ENCODE measurements at places on chromosomes 2 and 18.

- no peak for DNase-seq
These were observed 392.4 kb downstream of the TNS1 start for GRCh38 chr2:217610401-217610814.

DNA sequence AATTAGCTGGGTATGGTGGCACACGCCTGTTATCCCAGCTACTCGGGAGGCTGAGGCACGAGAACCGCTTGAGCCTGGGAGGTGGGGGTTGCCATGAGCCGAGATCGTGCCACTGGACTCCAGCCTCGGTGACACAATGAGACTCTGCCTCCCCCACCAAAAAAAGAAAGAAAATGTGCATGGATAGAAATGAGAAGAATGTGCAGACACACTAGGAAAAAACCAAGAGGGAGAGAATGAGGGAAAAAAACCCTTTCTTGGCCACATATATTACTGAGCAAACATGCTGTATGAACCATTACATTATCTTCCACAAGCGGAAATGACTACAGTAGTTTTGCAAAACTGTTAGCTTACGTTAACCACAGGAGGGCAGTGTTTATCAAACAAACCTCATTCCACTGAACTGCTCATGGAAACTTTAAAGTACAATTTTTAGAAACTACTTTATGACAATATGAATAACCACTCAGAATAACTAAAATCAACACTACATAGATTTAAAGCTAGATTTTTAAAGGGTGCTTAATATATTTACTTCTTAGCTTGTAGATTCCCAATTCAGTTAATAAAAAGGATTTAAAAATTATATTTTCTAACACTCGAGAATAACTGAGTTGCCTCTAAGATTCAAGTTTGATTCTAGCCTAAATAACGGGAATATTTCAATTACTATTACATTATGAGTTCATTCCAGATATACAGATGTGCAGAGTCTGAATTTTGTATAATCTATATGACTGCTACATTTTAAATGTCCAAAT lies 26.4 kb downstream of the ASXL2 start:
- DNase-seq = no peak

DNA sequence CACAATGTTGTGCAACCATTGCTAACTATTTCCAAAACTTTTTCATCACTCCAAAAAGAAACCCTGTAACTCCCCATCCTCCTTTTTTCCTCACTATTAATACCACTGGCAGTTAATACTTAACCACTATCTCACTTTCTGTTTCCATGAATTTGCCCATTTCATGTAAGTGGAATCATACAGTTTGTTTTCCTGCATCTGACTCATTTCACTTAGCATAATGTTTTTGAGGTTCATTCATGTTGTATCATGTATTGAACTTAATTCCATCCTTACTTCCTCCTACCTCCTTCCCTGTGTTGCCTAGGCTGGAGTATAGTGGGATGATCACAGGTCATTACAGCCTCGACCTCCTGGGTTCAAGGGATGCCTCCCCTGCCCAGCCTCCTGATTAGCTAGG lies 68.3 kb downstream of the FAM117B start:
- DNase-seq = no peak

GRCh38 chr2:224220586-224221255 lies 181.2 kb downstream of the FAM124B start:
- DNase-seq = no peak

- DNase-seq = no peak
These were observed 218.3 kb upstream of the SMAD7 start for GRCh38 chr18:49169037-49169521.

- DNase-seq = no peak
These were observed 21.6 kb downstream of the TRPM8 start for GRCh38 chr2:233938676-233939370.

DNA sequence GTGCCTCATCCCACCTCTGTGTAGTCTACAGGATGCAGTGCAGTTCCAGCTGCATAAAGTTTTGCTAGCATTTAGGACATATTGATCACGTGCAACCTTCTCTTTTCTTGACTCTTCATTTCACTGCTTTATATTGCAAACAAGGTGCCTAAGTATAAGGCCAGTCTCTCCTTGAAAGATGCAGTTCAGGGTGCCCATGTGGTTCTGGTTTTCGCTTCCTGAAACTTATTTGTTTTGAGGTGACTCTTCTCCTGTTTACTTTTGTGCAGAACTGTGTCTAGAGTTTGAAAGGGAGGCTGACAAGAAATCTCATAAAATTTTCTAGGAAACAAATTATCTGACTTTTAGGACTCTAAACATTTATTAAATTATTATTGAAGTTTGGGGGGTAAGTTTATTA lies 189.9 kb downstream of the UBE2E3 start:
- no peak for DNase-seq

- no peak for DNase-seq
These were observed 6.3 kb upstream of the NEU4 start for GRCh38 chr2:241802421-241803318.

DNA sequence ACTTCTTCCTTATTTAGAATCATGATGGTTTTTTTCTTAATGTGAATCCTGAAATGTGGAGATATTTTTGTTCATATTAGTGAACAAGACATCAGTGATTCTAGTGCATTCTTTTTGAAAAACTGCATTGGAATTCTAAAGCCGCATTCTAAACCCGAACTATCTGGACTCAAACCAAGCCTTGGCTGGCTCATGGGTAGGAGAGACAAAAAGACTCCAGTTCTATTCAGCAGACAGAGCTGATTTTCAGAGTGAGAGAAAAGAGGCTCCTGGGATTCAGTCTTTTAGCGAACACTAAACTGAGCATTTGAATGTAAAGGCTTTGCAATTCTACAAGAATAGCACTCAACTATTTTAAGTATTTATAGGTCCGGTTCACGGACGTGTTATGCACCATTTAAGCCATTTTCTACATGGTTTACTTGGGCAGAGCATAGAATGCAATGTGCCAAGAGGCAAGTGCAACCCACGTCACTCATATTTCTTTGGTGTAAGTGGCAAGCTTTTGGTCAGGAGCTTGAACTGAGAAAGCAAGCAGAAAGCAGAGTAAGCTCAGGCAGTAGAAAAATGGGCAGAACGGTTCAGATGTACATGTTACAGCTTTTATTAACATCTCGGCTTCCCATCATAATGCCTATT lies 227.3 kb upstream of the RAB12 start:
- DNase-seq = no peak

DNA sequence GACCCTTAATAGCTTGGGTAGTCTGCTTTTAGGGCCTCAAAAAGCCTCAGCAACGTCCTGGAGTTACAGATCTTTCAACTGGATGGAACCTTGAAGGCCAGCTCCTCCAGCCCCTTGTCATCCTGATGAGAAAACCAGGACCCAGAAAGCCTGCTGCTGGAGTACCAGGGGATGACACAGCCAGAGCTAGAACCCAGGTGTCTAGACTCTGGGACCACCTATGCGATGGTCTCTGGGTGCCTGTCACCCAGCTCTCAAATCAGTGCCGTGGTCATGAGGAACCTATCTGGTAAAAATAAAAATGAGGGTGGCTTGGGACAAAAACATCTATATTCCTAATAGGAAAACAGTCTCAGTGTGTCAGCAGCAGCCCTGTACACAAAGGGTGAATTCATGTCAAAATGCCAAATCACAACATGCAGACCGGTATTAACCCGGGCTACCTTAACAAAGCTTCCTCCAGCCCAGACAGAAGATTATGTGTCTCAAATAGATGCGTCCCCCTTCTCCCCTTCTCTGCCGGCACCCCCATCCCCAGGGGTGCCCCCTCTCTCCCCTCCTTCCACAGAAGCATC lies 28.5 kb downstream of the SMAD7 start:
- DNase-seq = no peak

DNA sequence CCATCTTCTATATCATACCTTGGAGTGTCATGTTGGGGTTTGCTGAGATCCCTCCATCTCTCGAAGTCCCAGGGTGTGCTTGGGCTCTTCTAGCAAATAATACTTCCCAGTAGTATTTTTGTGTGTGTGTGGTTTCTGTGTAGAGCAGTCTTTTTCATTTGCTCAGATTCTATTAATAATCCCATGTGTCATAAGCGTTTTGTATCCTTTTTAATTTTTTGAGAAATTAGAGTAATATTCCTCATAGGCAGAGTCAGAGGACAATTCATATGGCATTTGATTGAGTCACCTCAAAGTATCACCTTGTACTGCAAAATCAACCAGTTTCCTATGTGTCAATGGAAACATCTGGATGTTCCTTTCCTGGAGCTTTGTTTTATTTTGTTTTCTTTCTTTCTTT lies 37.4 kb upstream of the PPP1R1C start:
- DNase-seq = no peak

DNA sequence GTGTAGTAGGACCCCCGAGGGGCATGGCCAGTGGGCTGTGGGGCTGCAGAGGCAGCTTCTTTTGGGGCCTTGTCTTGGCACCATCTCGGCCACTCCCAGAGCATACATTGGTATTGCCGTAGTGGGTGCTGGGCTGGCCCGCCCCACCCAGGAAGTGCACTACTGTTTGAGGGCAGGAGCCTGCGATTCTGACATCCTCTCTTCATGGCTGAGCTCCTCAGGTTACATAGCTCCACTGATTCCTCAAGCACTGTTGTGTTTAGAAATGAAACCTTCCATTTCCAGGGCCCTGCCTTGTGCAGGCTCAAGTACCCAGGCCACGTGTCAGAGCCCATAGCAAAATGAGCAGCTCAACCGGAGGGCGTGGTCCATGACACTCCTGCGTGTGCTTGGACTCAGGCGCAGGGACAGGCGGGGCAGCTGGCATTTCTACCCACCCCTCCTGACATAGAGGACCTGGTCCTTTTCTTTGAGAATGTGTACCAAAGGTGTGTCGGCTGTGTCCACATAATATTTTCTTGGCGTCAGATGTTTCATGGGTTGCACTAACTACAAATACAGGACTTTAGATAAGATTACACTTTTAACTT lies 67.9 kb downstream of the DGKD start:
- no peak for DNase-seq

DNA sequence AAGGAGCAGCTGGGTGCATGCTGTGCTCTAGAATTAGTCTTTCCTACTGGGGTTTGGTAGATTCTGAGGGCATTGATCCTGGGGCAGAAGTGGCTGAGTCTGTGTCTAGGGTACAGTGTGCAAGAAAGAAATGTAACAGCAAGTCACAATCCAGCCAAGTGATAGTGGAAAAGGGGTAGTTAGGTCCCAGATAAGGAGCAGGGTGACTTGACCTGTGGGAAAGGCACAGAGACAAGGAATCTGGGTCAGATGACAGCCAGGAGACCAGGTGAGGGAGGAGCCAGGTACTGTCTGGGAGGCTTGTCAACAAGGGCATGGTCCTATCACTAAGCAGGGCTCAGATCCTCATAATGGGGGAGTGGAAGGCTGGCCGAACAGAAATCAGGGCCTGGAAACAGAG lies 8.1 kb downstream of the IL37 start:
- no peak for DNase-seq

GRCh38 chr2:28681606-28682005 lies 70.0 kb upstream of the PPP1CB start:
- DNase-seq = no peak

DNA sequence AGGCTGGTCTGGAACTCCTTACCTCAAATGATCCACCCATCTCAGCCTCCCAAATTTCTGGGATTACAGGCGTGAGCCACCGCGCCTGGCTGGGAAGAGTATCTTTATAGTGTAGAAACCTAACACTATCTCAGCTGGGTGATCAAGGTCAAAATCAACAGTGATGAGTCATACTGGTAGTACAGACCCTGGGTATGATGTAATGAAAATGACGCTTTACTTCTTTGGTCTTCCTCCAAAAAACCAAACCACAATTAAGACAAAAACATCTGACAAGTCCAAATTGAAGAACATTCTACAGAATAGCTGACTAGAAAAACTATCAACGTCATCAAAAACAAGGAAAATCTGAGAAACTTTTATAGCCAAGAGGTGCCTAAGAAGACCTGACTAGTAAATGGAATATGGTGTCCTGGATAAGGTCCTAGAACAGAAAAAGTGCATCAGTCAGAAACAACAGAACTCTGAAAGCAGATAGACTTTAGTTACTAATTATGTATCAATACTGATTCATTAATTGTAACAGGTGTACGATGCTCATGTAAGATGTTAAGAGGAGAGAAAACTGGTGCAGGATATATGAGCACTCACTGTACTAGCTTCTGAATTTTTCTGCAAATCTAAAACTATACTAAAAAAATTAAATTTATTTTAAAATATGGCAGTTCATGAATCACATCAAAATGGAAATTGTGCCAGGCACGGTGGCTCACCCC lies 25.4 kb downstream of the PDCL3 start:
- DNase-seq = no peak

DNA sequence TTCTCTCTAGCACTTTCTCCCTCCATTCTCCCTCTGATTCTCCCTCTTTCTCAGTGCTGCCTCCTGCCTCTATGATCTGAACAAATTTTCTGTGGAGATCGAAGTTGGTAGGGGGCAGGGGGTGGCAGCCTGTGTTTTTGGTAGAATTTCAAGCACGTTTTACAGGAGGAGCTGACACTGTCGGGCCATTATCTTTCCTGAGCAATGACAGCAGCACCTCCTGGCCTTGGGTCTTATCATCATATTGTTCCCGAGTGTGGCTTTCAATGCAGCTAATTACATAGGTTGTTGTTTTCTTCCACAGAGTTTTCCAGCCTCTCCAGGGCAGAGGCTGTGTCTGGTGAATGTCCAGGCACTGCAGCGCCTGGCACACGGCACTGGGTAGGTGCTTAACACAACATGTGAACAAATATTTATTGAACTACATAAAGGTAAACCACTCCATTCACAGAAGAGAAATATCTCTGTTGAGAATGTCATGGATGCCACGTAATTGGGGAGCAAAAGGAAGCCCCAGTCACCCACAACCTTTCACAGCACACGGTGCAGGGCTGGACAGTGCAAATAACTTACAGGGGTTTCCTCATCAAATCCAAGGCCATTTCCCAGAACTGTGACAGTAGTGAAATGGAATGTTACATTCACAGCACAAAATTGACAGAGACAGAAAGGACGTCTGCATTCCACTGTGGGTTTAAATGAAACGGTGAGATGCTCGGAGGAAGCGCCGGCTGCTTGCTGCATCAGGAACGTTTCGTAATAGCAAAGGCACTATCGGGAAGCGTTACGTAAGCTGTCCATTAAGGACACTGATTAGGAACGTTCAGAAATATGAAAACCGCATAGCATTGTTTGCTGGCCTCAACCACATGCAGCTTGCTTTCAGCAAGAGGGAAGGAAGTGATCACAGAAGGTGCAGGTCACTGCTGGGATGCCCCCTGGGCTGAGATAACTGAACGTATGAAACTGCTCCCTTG lies 6.5 kb upstream of the KCNG2 start:
- DNase-seq = no peak

GRCh38 chr18:23058746-23059415 lies 76.4 kb upstream of the CABLES1 start:
- no peak for DNase-seq

- no peak for DNase-seq
These were observed 211.9 kb downstream of the AGPS start for GRCh38 chr2:177604271-177605065.

DNA sequence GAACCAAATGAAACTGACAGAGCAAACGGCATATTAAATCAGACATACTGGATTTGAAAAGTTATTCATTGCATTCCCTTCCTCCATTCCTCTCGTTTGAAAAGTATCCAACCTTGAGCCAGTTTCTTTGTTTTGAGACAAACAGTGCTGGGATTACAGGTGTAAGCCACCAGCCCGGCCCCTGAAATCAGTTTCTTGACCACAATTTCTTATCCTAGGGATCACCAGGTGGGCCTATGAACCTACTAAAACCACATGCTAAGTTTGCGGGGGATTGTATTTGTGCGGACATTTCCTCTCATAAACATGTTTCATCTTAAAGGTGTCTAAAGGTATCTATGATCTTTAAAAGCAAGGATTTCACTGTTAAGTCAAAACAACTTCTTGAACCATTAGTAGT lies 11.6 kb downstream of the PTPN2 start:
- no peak for DNase-seq

- no peak for DNase-seq
These were observed 183.7 kb downstream of the FHOD3 start for GRCh38 chr18:36481201-36481657.

GRCh38 chr18:44801781-44802180 lies 121.1 kb downstream of the SETBP1 start:
- no peak for DNase-seq
